ENCODE measurements at places on chromosomes 3 and 15. TPM values are rescaled to one million over a fixed set of nuclear protein-coding genes. Genes with fewer than 3 reads are reported as not detected.

The FBXL22 gene
- total RNA-seq: 0.11 TPM

The TPRG1 gene
- total RNA-seq: 0.13 TPM

The NFKBIZ gene
- total RNA-seq: 22.4 TPM

The TLR9 gene
- 0.04 TPM for total RNA-seq

The ALS2CL gene
- total RNA-seq: 5.7 TPM

The FOXB1 gene
- total RNA-seq: not detected

The LSAMP gene
- total RNA-seq: not detected

The CHRNA7 gene
- 2.8 TPM for total RNA-seq

The IQCF5 gene
- total RNA-seq: not detected

The GOLGA8S gene
- total RNA-seq: 0.04 TPM

The CCR1 gene
- total RNA-seq: not detected

The TICRR gene
- 9.2 TPM for total RNA-seq
